Activated T-cell treated with anti-CD3 and anti-CD28 coated beads for 4 hours (primary cell): ENCODE measurements at places on chromosomes 1 and 21.

GRCh38 chr1:105652109-105652508 is 1404.4 kb upstream of the PRMT6 start:
- no peak for DNase-seq

DNA sequence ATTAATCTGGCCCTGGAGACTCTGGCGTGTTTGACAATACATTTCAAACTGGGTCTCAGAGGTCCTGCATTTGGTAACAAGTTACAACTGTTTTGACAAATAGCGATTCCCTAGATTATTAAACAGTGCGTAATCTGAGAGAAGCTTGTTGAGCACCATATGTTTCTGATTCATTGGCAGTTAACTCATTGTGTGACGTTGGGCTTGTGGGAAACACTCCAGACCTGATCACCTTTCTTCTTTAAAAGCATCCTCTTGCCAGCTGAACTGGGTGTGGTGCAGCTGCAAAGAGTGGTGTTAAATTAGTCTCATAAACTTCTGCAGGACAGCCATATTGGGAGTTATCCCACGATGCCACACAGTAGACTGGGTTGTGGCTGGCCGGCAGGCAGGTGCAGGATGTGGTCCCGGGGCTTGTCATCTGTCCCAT is 82.7 kb downstream of the CDC7 start:
- no peak for DNase-seq

DNA sequence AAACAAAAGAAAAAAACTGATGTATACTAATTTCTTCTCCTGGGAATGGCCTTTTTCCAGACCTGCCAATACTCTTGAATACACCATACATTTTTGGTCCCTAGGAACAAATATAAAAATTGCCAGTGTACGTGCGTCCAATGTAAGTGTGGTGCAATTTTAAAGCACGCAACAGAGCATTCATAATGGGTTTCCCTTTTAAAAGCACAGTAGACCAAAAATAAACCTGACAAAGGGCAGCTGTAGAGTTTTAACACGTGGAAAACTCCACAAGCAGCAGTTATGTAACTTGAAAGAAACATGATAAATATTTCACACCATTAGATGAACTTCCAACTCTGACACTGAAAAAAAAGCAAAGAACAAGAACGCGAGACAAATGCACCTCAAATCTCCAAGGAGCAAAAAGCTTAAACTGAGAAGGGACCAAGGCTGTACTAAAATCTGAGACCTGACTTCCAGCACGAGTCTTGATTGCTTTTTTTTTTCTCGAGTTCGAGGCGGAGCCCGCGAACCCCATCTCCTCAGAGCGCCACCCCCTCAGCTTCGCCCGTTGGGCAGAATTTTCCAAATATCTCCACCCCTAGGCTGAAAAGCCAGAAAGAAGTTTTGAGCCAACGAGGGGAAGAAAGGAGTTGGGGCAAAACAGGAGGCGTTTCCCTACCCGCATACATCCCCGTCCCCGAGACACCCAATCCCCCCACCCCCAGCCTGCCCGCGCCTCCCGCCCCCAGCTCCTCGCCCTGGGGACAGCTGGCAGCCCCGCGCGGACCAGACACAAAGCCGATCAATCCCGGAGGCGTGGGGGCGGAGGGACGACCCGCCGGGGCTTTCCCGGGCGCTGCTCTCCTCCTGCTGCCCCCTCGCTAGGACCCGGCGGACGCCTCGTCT is at the start of gene JAM2:
Gene JAM2, plus strand, starts transcription at position 599 of the 891 bp plus-strand sequence. CDS start 564 bp downstream, outside the sequence.
- peak; percentile 19 for DNase-seq

DNA sequence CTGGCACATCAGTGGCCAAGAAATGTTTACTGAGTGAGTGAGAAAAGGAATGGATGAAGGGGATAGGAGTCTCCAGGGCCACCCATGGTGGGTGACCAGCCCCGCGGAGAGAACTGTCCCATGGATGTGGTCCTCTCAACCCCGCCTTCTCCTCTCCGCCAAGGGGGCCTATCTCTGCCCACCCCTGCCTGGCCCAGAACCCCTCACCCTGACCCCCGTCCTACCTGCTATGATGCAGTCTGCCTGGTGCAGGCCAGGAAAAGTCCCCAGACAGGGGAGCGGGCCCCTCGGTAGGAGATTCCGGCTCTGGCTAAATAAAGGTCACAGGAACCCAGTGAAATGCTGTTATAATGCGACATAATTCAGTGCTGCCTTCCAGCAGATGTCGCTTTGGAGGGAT is 107.6 kb downstream of the PTPRU start:
- DNase-seq: no peak

DNA sequence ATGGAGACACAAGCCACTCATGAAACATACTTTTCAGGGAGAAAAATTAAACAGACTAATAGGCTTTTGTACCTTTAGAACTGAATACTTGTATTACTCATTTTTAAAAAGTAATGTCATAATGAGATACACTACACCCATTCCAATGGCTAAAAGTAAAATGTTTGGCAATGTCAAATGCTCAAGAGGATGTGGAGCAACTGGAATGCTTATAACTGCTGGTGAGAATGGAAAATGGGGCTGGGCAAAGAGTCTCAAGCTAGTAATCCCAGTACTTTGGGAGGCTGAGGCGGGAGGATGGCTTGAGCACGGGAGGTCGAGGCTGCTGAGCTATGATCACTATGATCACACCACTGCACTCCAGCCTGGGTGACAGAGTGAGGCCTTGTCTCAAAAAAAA is 86.3 kb downstream of the NKAIN1 start:
- no peak for DNase-seq

DNA sequence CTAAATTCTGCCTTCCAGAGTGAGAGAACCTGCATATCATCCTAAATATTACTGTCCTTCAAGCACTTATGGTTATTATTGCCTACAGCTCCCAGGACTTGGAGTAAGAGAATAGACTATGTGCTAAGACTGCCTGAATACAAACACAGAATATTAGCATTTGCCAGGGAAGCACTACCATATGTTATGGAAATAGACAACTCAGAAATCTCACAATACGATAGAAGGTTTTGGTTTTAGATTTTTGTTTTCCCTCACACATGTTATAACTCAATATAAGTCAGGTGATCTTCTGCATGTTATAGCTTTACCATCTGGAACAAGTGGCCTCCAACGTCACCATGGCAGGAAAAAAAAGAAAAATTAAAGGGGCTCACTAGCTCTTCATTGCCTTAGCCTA is 413.9 kb downstream of the LRRIQ3 start:
- no peak for DNase-seq

- no peak for DNase-seq
Measured at GRCh38 chr1:209831615-209832014, 3.8 kb downstream of the UTP25 start.

- no peak for DNase-seq
Measured at GRCh38 chr1:76336931-76337371, 262.4 kb downstream of the ST6GALNAC3 start.

DNA sequence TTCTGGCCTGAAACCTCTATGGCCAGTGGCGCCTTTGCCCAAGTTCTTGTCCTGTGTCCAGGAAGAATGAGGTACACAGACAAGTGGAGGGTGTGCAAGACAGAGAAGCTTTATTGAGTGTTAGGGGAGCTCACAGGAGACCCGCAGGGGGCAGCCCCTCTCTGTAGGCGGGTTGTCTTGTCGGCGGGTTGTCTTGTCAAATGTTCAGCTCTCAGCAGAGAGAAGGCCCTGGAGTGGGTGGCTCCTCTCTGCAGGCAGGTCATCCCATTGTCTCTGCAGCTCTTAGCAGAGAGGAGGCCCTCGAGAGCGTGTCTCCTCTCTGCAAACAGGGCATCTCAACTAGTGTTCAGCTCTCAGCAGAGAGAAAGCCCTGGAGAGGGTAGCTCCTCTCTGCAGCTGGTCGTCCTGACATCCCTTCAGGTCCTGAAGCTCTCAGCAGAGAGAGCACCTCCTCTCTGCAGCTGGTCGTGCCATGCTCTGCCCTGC is 11.0 kb downstream of the COL6A2 start:
- no peak for DNase-seq

- no peak for DNase-seq
Measured at GRCh38 chr1:231613419-231614349, 12.9 kb upstream of the DISC1 start.

- DNase-seq: no peak
Measured at GRCh38 chr1:3359756-3360440, 94.6 kb upstream of the ARHGEF16 start.

DNA sequence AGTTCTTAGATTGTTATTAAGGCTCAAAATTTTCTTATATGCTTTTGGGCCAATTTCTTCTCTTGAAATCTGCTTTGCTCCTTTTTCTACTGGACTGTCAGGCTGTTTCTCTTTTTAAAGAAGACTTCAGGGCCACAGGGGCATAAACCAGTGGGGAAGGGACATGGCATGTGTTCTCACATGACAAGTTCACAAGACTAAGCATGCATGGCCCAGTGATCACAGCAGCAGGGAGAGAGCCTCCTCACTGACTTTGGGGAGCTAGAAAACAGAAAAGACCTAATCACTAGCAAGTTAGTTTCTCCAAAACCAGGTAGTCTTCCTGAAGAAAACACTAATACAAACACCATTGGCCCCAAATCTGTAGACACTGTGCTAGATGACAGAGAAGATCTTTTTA is 64.8 kb downstream of the RAB3GAP2 start:
- DNase-seq: no peak

DNA sequence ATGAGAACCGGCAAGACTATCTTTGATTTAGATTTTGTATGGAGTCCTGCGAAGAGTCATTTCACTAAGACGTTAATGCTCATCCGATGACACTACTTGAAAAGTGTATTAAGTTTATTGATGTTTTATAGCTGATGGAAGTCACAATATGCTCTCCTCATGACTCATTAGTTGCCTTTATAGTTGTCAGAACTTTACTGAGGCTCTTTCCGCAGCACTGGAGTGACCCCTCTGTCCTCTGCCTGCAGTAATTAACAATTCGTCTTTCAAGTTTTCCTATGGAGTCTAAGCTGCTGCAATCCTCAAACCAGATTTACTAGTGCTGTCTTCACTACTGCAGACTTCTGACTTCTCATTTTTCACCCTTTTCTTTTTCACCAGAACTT is 853 bp downstream of the USP16 start:
- no peak for DNase-seq
